ENCODE measurements at places on chromosomes 5 and 9. TPM values are rescaled to one million over a fixed set of nuclear protein-coding genes. Genes with fewer than 3 reads are reported as not detected.
A peak's percentile ranks its signal among the peaks of the same experiment; 100 is the strongest.

- H3K4me1 ChIP-seq: peaks cover 9% of the 10 kb centered on the region
- no peak overlapping the region for H3K4me3 ChIP-seq
- peaks cover 45% of the 10 kb centered on the region for H3K27me3 ChIP-seq
- no peak overlapping the region for H3K27ac ChIP-seq
- no peak for DNase-seq
Observed at GRCh38 chr9:72947984-72948465, 4.8 kb downstream of the ALDH1A1 start.

GRCh38 chr9:1722404-1722803 lies 292.7 kb upstream of the SMARCA2 start:
- H3K27ac ChIP-seq: no peak overlapping the region
- no peaks in the 10 kb centered on the region for H3K4me1 ChIP-seq
- no peak for DNase-seq
- no peak overlapping the region for H3K4me3 ChIP-seq

DNA sequence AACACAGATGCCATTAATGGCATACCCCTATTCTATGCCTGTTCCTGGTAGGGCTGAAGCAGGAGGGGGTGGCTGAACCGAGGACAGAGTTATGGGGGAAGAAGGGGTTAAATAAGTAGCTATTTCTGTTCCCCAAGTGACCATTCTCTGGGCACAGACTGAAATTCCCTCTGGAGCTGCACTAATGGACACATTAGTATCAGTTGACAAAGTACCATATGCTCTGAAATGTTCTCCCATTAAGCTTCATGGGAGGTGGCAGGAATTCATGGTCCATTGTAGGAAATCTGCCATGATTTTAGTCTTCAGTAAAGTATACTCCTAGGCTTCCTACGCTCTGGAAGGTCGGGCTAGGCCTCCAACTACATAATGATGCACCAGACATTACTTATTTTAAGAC lies 10.5 kb upstream of the FRMPD1 start:
- no peaks in the 10 kb centered on the region for H3K36me3 ChIP-seq
- DNase-seq: no peak
- H3K4me3 ChIP-seq: no peak overlapping the region

The FST gene
- total RNA-seq: 2.5 TPM

DNA sequence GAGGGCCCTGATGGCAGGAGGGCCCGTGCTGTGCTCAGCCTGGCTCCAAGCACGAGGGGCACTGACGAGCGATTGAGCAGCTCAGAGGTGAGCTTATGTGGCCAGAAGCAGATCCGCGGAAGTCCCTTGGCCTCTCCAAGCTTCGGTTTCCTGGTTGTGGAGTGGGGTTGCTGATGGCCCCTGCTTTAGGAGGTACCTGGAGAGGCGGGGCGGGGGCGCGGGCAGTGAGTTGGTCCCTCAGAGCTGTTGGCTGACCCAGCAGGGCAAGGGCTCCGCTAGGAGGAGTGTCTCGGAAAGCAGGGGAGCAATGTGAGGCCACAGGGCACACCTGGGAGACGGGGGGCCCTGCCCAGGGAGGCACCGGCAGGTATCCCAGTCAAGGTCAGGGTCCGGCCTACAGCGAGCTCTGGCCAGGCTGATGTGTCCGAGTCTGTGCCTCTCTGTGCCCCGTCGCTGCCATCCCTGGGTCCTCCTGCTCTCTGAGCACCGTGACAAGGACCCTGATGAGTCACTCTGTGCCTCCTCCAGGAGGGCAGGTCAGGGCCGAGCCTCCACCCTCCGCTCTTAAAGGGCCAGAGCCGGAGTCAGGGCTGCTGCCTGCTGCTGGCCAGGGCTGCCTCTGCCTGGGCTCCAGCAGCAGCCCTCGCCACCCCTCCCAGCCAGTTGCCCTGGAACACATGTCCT lies 14.8 kb downstream of the NCS1 start:
- H3K36me3 ChIP-seq: no peaks in the 10 kb centered on the region
- peaks cover 6% of the 10 kb centered on the region for H3K4me1 ChIP-seq
- H3K27me3 ChIP-seq: no peaks in the 10 kb centered on the region

GRCh38 chr5:32584646-32585045 lies 711 bp upstream of the SUB1 start:
- no peaks in the 10 kb centered on the region for H3K27me3 ChIP-seq
- H3K27ac ChIP-seq: peak overlapping the region; percentile 96
- H3K4me1 ChIP-seq: peaks cover 74% of the 10 kb centered on the region
- no peak for DNase-seq

The DRD1 gene
- not detected for total RNA-seq

DNA sequence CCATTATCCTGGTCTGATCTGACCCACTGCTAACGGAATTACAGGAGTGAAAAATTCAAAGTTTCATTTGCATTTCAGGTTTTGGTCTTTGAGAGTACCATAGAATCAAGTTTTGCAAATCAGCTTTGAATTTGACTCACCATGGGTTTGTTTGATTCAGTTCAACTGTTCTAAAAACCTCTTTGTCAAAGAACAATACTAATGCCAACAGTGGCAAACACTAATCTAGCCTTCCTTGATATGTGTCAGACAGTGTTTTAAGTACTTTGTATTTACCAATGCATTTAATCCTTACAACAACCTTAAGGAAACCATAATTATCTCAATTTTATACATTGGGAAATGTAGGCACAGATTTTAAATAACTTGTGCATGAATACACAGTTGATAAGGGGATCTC lies 10.1 kb upstream of the FSD1L start:
- no peaks in the 10 kb centered on the region for H3K4me1 ChIP-seq
- no peaks in the 10 kb centered on the region for H3K27me3 ChIP-seq
- no peaks in the 10 kb centered on the region for H3K36me3 ChIP-seq
- no peak overlapping the region for H3K27ac ChIP-seq
- no peak overlapping the region for H3K4me3 ChIP-seq
- no peak for DNase-seq

- H3K4me3 ChIP-seq: no peak overlapping the region
- H3K27me3 ChIP-seq: no peaks in the 10 kb centered on the region
- H3K36me3 ChIP-seq: no peaks in the 10 kb centered on the region
- no peaks in the 10 kb centered on the region for H3K4me1 ChIP-seq
Observed at GRCh38 chr9:16337322-16338029, 533.0 kb downstream of the BNC2 start.

The WWC1 gene
- not detected for total RNA-seq

The SLC6A7 gene
- not detected for total RNA-seq

DNA sequence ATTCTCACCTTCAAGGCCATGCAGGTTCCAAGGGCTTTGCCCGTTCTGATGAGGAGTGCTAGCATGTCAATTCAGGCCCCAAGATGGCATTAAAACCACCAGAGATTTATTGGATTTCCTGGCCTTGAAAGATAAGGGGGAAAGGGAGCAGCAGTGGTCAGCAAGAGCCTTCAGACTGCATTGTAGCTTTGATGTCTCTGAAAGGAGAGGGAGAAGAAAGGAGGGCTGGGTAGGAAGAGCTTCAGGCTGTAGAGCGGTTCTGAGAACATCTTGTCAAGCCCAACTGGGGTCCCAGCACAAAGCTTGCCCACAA lies 41.8 kb upstream of the FGF1 start:
- peaks cover 19% of the 10 kb centered on the region for H3K4me1 ChIP-seq
- H3K36me3 ChIP-seq: no peaks in the 10 kb centered on the region
- no peak for DNase-seq
- H3K4me3 ChIP-seq: no peak overlapping the region

- no peaks in the 10 kb centered on the region for H3K4me1 ChIP-seq
- no peaks in the 10 kb centered on the region for H3K36me3 ChIP-seq
- no peak overlapping the region for H3K27ac ChIP-seq
- no peak overlapping the region for H3K4me3 ChIP-seq
- DNase-seq: no peak
- H3K27me3 ChIP-seq: no peaks in the 10 kb centered on the region
Observed at GRCh38 chr5:136605638-136606037, 240.3 kb upstream of the TRPC7 start.

The SLC23A1 gene
- total RNA-seq: 1.9 TPM

- DNase-seq: no peak
- H3K4me3 ChIP-seq: no peak overlapping the region
- H3K36me3 ChIP-seq: no peaks in the 10 kb centered on the region
- no peak overlapping the region for H3K27ac ChIP-seq
- H3K4me1 ChIP-seq: no peaks in the 10 kb centered on the region
Observed at GRCh38 chr5:5586721-5587120, 164.2 kb downstream of the ICE1 start.

The CTNND2 gene
- not detected for total RNA-seq

DNA sequence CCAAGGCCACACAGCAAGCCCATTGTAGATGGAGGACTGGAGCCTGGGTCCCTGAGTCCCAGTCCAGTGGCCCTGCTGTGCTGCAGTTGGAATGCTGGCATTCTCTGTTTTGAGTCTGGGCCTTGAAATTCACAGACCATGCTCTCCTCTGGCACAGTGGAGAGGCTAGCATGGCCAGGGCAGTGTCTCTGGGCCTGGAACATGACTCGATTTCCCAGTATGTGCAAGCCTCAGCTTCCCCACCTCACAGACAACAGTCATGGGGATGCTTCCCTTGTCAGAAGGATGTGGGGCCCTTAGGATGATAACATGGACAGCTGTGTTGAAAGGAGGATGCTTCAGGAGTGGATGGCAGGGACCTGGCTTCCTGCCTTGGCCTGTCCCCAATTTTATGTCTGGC lies 91.2 kb downstream of the AMBP start:
- H3K36me3 ChIP-seq: no peaks in the 10 kb centered on the region
- H3K27ac ChIP-seq: no peak overlapping the region
- H3K27me3 ChIP-seq: no peaks in the 10 kb centered on the region

The LCN15 gene
- total RNA-seq: not detected

GRCh38 chr9:28166179-28166578 lies 592.9 kb upstream of the C9orf72 start:
- no peaks in the 10 kb centered on the region for H3K27me3 ChIP-seq
- no peaks in the 10 kb centered on the region for H3K36me3 ChIP-seq
- no peak overlapping the region for H3K4me3 ChIP-seq
- H3K27ac ChIP-seq: no peak overlapping the region
- H3K4me1 ChIP-seq: no peaks in the 10 kb centered on the region

The HTR4 gene
- not detected for total RNA-seq

DNA sequence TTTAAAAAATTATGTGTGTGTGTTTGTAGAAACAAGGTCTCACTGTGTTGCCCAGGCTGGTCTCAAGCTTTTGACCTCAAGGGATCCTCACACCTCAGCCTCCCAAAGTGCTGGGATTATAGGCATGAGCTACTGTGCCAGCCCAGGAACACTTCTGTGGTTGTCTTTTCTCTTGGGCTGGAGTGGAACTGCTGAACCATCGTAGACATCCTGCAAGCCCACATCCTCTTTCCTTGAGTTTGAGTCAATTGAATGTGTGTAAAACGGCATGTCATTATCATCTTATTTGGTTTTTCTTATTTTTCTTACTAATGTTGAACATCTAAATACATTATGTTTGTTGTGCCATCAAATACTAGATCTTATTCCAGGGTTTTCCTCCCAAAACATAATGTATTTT lies 40.0 kb downstream of the EHMT1 start:
- no peak overlapping the region for H3K27ac ChIP-seq
- H3K36me3 ChIP-seq: no peaks in the 10 kb centered on the region
- no peak overlapping the region for H3K4me3 ChIP-seq
- no peaks in the 10 kb centered on the region for H3K27me3 ChIP-seq

The UBLCP1 gene
- total RNA-seq: 42.0 TPM

GRCh38 chr5:647727-648126 lies 35.6 kb downstream of the CEP72 start:
- peaks cover 4% of the 10 kb centered on the region for H3K36me3 ChIP-seq
- no peak overlapping the region for H3K4me3 ChIP-seq
- H3K4me1 ChIP-seq: no peaks in the 10 kb centered on the region
- no peak for DNase-seq

The MTAP gene
- 67.1 TPM for total RNA-seq

DNA sequence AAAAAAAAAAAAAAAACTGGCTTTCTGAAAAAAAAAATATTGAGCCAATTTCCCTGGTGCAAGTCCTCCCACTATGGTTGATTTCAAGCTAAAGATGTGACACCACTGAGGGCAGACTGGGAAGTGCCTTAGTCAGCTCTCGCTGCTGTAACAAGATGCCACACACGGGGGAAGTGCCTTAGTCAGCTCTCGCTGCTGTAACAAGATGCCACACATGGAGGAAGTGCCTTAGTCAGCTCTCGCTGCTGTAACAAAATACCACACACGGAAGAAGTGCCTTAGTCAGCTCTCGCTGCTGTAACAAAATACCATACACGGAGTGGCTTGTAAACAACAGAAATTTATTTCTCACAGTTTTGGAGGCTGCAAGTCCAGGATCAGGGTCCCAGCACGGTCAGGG lies 23.4 kb downstream of the BTNL9 start:
- peaks cover 81% of the 10 kb centered on the region for H3K27me3 ChIP-seq
- H3K4me1 ChIP-seq: peaks cover 10% of the 10 kb centered on the region
- no peak for DNase-seq
- H3K36me3 ChIP-seq: no peaks in the 10 kb centered on the region
- no peak overlapping the region for H3K27ac ChIP-seq

- DNase-seq: no peak
- no peak overlapping the region for H3K4me3 ChIP-seq
- no peaks in the 10 kb centered on the region for H3K4me1 ChIP-seq
- peaks cover 3% of the 10 kb centered on the region for H3K36me3 ChIP-seq
- no peak overlapping the region for H3K27ac ChIP-seq
Observed at GRCh38 chr5:25641124-25641523, 996.3 kb upstream of the CDH10 start.

DNA sequence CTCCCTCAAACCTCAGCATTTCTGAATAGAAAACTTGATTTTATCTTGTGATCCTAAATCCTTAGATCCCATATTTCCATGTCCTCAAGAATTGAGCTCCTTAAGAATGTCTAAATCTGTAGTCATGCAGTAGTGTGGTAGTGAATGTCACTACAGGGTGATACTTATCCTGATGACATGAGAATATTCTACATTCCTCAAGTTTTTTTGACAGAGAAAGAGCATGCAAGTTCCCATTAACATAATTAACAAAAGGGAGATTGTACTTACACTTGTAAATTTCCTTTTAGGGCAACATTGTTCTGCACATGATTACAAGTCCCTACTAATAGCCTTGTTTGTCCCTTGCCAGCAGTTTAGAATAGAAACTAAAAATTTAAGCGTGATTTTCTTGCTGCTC lies 352.3 kb downstream of the PTPRD start:
- peaks cover 2% of the 10 kb centered on the region for H3K36me3 ChIP-seq
- no peak overlapping the region for H3K4me3 ChIP-seq
- DNase-seq: no peak
- H3K27me3 ChIP-seq: no peaks in the 10 kb centered on the region
- no peaks in the 10 kb centered on the region for H3K4me1 ChIP-seq
- H3K27ac ChIP-seq: no peak overlapping the region

The PCDHGA9 gene
- 0.09 TPM for total RNA-seq

DNA sequence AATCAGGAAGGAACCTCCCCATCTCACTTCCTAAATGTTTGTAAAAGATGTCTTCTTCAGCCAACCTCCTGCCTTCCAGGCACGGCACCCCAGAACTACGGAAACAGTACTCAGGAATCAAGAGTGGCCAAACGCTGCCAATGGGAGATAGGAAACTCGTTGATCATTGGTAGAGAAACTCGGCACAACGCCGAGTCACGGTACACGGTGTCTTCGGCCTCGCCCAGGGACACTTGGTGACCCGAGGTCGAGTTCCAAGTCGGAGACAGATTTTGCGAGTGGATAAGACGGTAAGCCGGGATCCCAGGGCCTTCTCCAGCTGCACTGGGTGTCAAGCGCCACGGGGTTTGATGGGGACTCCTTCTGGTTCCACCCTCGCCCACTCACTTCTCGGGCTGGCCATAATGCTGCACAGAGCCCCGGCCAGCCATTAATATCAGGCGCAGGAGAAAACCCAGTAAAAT lies 343 bp downstream of the KIAA0825 start:
- H3K4me3 ChIP-seq: peak overlapping the region; percentile 92
- H3K36me3 ChIP-seq: peaks cover 3% of the 10 kb centered on the region
- peak; percentile 38 for DNase-seq
- H3K4me1 ChIP-seq: peaks cover 32% of the 10 kb centered on the region

The CARD9 gene
- 1.6 TPM for total RNA-seq

The PCDHB6 gene
- not detected for total RNA-seq

Measured in activated T-cell treated with anti-CD3 and anti-CD28 coated beads, Interleukin-2, amount 50 U/mL, for 72 hours (primary cell).